Activated T-cell treated with anti-CD3 and anti-CD28 coated beads for 4 hours (primary cell): ENCODE measurements at places on chromosomes 5 and 9.

- no peak for DNase-seq
These were observed 36.7 kb downstream of the ANKRD31 start for GRCh38 chr5:75199946-75200345.

GRCh38 chr5:71699751-71700150 is 19.3 kb upstream of the CARTPT start:
- no peak for DNase-seq

DNA sequence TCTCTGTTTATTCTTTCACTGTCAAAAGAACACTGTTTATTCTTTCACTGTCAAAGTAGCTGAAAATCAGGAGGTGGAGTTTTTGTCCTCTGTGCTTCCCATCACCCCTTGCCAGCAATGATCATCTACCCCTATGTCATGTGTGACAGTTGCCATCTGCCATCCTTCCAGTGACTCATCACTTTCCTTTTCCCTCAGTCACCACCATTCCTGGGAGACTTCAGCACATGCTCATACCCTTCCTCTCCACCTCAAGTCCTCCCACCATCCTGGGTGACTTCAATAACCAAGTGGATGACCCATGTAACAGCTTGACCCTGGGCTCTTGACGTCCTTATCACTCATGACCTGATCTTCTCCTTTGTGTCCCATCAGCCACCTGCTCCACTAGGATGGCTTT is 43.3 kb upstream of the RASEF start:
- DNase-seq, result no peak

DNA sequence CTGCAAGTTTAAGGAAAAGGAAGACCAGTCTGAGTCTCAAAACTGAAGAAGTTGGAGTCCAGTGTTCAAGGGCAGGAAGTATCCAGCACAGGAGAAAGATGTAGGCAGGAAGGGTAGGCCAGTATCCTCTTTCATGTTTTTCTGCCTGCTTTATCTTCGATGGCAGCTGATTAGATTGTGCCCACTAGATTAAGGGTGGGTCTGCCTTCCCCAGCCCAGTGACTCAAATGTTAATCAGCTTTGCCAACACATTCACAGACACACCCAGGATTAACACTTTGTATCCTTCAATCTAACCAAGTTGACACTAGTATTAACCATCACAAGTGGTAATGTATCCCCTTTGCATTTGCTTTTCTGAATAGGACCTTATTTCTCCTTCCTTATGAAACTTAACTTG is 535.9 kb upstream of the FTMT start:
- DNase-seq, result no peak

GRCh38 chr9:132288966-132289365 is 65.8 kb downstream of the SETX start:
- DNase-seq, result no peak
